ENCODE measurements at places on chromosomes 11 and 22.

DNA sequence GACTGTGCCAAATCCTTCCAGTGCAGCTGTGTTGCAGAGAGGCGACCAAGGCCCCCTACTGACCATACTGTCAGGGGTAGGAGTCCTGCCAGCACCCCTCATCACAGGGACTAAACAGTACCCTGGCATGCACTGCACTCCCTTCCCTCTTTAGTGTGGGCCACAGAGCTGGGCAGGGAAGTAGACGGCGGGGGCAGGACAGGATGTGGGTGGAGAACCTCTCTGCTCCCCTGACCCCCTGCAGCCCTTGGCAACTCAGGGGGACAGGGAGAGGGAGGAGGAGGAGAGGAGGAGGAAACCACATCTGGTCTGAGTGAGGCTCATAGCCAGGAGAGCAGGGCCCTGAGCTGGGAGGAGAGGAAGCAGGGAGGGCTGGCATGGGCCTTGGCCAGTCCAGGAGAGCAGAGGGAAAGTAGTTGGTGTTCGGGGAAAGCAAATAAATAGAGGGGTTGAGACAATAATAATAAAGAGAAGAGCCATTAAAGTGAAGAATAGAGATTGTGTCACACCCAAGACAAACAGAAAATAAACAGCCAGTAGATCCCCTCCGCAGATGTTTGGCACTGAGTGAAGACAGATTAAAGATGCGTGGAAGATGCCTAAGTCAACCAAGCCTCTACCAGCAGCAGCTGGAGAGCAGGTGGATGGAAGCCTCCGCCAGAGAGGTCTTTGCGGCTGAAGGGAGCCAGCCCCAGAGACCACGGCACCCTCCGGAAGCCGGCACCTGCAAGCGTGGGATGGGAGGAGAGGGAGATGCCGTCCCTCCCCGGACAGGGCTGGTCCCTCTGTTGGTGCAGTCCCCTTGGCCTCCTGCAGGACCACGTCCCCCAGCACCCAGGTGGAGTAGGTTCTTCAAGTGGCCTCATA is 61.5 kb downstream of the RPUSD4 start:
- no peak for DNase-seq

GRCh38 chr11:128367573-128367972 is 219.8 kb downstream of the ETS1 start:
- no peak for DNase-seq

- no peak for DNase-seq
Observed at GRCh38 chr11:12640926-12641849, 33.0 kb upstream of the TEAD1 start.

GRCh38 chr11:110518809-110519514 is 89.2 kb downstream of the FDX1 start:
- no peak for DNase-seq

DNA sequence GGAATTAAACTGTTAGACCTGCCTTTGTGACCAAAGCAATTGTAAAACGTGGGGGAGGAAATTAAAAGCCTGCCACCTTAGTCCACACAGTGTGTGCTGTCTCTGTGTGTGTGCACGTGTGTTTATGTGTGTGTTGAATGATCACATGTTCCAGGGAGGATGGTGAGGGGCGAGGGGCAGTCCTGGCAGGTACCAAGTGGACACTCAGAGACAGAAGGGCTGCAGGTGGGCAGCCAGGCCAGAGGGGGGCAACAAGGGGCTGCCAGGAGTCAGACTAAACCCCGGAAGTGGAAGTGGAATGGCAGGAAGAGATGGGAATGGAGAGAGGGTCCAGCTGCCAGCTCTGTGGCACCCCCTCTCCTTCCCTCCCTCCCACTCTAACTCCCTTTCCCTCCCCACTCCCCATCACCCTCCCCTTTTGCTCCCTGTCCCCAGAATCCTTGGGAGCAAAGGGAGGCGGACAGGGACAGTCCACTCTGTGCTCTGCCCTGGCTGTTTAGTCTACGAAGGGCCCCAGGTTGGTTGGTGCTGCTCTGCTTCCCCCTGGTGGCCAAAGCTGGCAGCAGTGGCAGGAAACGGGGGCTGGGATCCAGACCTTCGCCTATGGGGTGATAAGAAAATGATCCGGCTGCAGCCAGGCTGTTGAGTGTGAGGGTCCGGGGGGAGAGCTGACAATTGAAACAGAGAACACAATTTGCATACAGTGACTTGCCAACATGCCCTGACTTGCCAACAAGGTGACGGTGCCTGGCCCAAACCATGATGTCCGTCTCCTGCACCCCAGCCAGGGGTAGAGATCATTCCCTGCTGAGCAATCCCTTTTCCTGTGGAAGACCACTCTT is 24.4 kb downstream of the P2RY2 start:
- DNase-seq: peak; percentile 30

DNA sequence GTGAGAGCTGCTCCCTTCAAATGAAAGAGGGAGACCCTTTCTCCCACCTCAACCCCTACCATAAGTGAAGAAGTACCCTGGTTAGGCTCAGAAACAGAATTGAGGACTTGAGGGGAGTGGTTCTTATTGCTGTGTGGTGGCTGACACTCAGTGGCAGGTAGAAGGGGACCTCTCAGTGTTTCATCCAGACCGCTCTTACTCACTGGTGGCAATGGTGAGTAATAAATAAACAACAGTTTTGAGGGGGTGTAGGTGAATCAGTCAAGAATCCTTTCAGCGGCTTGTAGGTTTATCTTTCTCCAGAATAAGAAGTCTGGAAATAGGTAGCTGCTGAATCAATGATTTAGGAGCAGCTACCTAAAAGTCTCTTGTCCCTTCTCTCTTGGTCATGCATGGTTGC is 403.4 kb upstream of the B3GAT1 start:
- no peak for DNase-seq

- no peak for DNase-seq
Observed at GRCh38 chr11:30465623-30466022, 120.5 kb downstream of the MPPED2 start.

- DNase-seq: no peak
Observed at GRCh38 chr11:79404806-79405205, 36.0 kb downstream of the TENM4 start.

- DNase-seq: peak; percentile 34
Observed at GRCh38 chr11:86182976-86183584, 61.5 kb upstream of the EED start.

DNA sequence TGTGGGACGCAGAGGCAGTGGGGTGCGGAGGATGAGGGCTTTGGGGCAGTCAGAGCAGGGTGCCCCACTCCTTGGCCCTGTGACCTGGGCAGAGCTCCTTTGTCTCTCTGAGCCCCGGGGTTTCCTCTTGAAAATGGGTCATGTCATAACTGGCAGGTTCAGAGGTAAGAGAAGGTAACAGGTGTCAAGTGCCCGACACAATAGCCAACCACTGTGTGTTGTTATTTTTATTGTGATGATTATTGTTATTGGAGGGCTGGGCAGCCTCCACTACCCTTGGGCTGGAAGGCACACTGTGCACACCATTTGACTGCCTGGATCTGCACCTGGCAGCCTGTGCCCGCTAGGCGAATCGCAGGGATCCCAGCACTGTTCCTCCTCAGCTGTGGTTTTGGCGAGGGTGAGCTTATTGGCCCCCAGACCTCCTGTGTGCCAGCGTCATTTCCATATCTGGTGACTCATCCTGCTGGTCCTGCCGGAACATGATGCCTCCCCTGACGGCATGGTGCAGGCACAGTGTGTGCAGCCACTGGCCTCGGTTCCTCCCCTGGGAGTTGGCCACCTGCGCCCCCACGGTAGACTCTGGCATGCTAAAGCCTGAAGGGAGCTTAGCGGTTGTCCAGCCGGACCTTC is 15.4 kb upstream of the SOX10 start:
- DNase-seq: no peak

DNA sequence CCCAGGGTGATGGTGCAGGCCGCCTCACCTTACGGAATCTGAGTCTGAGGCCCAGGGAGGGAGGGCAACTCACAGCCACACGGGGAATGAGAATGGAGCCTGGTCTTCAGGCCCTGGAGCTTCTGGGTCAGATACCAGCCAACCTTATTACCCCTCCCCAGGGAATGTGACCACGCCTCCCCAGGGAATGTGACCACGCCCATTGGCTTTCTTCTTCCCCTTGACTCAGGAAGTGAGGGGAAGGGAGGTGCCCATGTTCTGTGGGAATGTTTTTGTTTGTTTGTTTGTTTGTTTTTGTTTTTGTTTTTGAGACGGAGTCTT is 57.5 kb upstream of the RBFOX2 start:
- no peak for DNase-seq

- DNase-seq: no peak
Observed at GRCh38 chr11:128643661-128644317, 50.1 kb upstream of the FLI1 start.

GRCh38 chr22:39349967-39350726 is at the start of gene SYNGR1:
Gene SYNGR1 (plus strand): TSS chr22:39349991. CDS start chr22:39350011, 20 bp downstream.
- no peak for DNase-seq

DNA sequence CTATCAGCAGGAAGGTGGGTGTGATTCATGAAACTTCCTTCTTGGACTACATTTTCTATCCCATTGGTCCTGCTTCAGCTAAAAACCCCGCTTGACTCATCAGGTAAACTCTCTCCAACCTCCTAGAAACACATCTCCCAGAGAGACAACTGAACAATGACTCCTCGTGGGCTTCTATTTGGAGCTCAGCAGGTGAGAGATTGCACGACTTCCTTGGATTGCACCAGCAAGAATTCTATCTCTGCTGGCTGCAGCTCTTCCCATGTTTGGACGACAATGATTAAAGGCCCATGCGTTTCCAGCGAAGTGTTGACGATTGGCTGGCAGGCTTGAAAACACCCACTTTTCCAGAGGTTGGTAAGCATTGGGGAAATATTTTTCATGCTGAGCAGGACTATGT is 216.1 kb upstream of the NTM start:
- no peak for DNase-seq

GRCh38 chr22:24134090-24134846 is 47.0 kb upstream of the SUSD2 start:
- peak; percentile 74 for DNase-seq

GRCh38 chr11:20373147-20373546 is 9.6 kb downstream of the HTATIP2 start:
- DNase-seq: no peak

- no peak for DNase-seq
Observed at GRCh38 chr11:63764340-63764678, 4.3 kb downstream of the ZFTA start.

DNA sequence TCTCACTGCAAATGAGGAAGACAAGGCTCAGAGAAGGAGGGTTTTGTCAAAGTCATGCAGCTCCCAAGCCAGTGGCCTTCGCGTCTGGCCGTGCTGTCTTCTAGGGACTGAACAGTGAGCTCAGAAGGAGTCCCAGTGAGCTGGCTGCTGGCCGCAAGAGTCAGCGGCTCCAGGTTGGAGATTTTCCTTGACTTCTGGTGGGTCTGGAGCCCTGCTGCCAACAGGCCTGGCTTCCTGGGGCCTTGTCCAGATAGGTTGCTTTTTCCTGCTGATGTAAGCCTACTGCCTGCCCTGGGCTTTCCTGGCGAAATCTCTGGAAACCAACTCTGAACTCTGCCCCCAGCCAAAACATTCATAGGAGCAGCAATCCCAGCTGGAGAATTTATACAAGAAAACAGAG is 272.7 kb upstream of the CADM1 start:
- no peak for DNase-seq

GRCh38 chr11:117583063-117583801 is 213.8 kb downstream of the DSCAML1 start:
- no peak for DNase-seq

GRCh38 chr11:85539029-85539689 is 88.0 kb downstream of the DLG2 start:
- DNase-seq: no peak

DNA sequence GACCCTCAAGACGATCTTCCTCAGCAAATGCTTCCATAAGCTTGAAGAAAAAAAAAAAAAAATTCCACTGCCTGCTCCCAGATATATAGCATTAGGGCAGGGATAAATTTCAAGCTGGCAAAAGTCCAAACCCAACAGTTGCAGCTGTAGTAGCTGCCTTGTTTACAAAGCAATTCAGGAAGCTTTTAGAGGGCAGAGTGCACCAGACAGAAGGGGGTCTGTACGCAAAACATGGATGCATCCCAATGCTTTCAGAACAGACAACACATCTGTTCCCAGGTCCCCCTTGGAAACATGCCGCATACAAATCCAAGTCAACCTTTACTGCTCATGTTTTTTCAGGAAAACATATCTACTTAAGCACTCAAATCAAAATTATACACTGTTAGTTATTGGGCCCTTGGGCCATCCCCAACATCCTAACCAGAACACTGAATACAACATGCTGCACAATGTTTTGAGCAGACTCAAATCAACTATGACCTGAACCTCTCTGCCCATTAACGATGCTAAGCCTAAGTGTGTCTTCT is 94.5 kb downstream of the CADM1 start:
- DNase-seq: no peak

- DNase-seq: no peak
Observed at GRCh38 chr22:49630448-49630946, 197.2 kb downstream of the BRD1 start.

Data from stimulated activated CD8-positive, alpha-beta memory T cell treated with anti-CD3 and anti-CD28 coated beads, Interleukin-4, amount 100 ng/mL, for 1 hour (primary cell).